Inflammatory macrophage (primary cell): ENCODE measurements at places on chromosomes 3 and 15.

- no peak for DNase-seq
Observed at GRCh38 chr3:142724682-142725356, 985 bp downstream of the TRPC1 start.

- DNase-seq = peak; percentile 59
Observed at GRCh38 chr3:31934018-31934417, 47.0 kb downstream of the OSBPL10 start.

DNA sequence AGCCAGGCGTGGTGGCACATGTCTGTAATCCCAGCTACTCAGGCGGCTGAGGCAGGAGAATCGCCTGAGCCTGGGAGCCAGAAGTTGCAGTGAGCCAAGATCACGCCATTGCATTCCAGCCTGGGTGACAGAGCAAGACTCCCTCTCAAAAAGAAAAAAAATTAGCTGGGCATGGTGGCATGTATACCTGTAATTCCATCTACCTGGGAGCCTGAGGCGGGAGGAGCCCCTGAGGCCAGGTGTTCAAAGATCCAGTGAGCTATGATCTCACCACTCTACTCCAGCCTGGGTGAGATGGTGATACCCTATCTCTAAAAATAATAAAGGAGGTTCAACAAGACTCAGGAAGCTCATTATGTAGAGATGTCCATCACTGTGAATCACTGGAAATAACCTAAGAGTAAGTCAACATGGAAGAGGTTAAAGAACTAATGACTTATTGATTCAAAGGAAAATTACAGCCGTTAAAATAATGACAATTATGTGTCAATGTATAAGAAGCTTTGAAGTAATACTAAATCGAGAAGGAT is 19.8 kb upstream of the RAB7A start:
- DNase-seq = no peak

- DNase-seq = no peak
Observed at GRCh38 chr3:135172191-135172869, 377.3 kb downstream of the EPHB1 start.

DNA sequence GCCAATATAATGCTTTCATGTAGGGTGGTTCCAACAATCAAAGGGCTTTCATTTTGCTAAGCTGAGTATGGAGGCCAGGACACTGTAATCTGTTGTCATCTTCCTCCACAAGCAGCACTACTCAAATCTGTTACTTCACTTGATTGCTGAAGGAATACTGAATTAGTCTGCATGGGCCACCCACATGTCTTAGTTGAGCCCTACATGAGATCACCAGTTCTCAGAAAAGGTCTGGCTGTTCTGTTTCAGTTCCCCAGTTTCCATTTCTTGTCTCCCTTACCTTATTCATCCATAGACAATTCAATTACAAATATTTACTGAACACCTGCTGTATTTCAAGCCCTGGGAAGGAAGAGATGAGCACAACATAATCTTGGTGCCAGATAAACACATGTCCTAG is 119.2 kb downstream of the FHIT start:
- peak; percentile 54 for DNase-seq

DNA sequence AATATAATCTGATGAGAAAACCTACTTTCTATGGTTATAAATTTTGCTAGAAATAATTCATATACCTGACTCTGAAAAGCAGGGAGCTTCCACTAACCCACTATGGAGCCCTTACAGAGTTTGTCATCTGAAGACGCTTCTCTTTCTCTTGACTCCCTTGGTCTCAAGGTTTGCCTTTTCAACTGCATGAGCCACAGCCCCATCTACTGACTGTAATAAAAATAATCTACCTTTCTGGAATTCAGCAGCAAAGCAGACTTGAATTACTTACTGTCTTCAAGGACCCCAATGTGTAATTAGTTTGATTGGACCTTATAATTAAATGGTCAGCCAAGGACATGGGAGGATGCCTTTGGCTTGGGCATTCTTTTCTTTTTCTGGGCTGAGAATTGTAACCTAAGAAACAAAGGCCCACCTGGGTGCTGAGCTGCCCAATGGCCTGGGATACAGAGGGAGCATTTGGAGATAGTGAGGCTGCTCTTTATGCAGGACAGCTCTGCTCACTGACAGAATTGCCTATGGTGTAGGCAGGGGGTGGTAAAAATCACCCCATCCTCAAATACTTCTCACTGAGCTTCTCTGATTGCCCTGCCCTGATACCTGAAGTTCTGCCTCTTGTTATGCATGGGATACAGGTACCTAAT is 178.6 kb upstream of the TRIM42 start:
- DNase-seq = no peak
